Mucosa of gallbladder (tissue), 1 donor: ENCODE measurements at places on chromosomes 2 and 18. TPM values are rescaled to one million over a fixed set of nuclear protein-coding genes. Genes with fewer than 3 reads are reported as not detected.
A peak's percentile ranks its signal among the peaks of the same experiment; 100 is the strongest.

Gene PRKAG3
- not detected for total RNA-seq

Gene FZD7
- 10.4 TPM for total RNA-seq

DNA sequence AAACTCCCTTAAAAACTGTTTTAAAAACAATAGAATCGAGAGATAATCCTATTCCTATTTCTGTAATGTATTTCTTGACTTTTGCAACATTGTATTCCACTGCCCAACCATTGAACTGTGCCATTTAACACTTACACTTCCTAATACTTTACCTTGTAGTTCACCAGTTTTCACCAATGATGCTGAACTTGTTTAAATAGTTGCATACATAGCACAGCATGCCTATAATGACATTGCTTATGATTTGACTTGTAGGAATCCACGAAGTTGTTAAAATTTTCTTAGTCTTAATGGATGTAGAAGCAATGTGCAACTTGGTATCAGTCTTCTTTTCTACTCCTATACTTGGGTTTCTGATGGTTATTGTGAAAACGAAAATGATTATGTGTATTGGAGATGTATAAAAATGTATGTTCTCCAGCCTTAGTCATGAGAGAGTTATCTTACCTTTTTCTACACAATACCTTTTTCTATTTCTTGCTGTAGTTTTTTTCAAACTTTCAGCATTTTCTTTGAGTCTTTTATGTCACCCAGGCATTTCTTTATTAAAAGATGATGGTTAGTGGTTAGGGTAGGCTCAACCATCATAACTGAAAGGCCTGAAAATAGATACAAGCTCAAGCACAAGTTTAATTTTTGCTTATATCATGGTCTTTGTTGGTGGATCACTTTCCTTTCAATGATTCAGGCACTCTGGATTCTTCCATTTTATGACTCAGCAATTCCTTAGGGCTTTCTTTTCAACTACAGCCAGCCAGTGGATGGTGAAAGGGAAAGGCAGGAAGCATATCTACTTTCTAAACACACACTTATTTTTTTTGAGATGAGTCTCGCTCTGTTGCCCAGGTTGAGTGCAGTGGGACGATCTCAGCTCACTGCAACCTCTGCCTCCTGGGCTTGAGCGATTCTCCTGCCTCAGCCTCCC lies 9.4 kb downstream of the GPD2 start:
- no peak for DNase-seq

GRCh38 chr2:228919808-228920207 lies 351.3 kb downstream of the PID1 start:
- DNase-seq = no peak

DNA sequence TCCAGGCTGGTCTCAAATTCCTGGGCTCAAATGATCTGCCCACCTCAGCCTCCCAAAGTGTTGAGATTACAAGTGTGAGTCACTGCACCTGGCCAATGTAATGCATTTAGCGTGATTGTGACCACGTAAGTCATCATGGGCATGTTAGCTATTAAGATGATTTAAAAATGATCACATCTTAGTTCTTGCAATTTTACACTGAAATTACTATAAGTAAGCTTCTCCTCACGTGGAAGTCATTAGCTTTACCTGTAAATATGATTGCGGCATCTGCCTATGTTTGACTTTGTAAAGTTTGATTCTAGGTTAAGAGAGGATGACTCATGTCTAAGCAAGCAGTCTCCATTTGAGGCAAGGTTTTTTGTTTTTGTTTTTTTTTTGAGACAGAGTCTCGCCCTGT lies 85.5 kb downstream of the PMAIP1 start:
- DNase-seq = no peak

- no peak for DNase-seq
Observed at GRCh38 chr2:217086038-217086522, 226.2 kb upstream of the TNP1 start.

DNA sequence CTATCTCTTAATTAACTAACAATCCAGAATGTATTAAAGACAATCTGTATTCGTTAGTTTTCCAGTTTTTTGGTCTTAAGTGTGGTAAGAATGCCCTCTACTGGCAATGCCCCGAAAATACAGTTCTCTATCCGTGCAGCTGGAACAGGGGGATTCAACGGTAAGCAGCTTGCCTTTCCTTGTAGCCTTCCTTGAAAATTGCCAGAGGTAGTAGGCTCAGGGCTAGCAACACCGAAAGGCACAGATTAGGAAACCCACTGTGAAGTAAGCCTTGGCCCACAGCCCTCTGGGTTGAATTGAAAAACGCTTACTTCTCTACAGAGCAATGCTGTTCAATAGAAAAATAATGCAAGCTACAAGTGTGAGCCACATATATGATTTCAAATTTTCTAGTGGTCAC lies 17.1 kb upstream of the VPS4B start:
- peak; percentile 41 for DNase-seq
